ENCODE measurements at places on chromosomes 4 and X. TPM values are rescaled to one million over a fixed set of nuclear protein-coding genes. Genes with fewer than 3 reads are reported as not detected.

The DHRSX gene
- total RNA-seq: 15.3 TPM

The FBXW7 gene
- total RNA-seq: 297 TPM

- DNase-seq: no peak
Observed at GRCh38 chrX:76971393-76972376, 475.5 kb upstream of the FGF16 start.

GRCh38 chr4:141705048-141705746 is 68.8 kb downstream of the IL15 start:
- DNase-seq: no peak

All from dorsolateral prefrontal cortex (tissue), 122 donors.